ENCODE measurements at places on chromosomes 2 and 18.

DNA sequence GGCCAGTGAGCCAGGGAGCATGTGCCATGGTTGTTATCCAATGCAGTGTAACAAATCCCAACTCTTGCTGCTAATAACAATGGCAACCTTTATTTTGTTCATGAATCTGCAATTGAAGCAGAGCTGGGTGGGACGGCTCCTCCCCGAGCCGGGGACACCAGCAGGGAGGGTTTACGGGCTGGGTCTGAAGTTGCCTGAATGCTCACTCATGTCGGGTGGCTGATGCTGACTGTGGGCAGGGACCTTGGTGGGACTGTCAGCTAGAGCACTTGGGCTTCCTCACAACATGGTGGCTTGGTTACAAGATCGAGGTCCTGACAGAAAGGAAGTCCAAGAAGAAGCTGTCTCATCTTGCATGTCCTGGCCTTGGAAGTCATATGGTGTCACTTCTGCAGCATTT, 264.5 kb downstream of the NDUFA10 start:
- H3K4me3 ChIP-seq = no peak overlapping the region
- DNase-seq = no peak
- H3K27me3 ChIP-seq = peaks cover 7% of the 10 kb centered on the region
- H3K4me1 ChIP-seq = peaks cover 7% of the 10 kb centered on the region
- H3K27ac ChIP-seq = no peak overlapping the region
- no peaks in the 10 kb centered on the region for H3K36me3 ChIP-seq

GRCh38 chr2:153287109-153287801, 191.3 kb downstream of the RPRM start:
- no peaks in the 10 kb centered on the region for H3K27me3 ChIP-seq
- no peak overlapping the region for H3K4me3 ChIP-seq
- no peak for DNase-seq
- no peak overlapping the region for H3K27ac ChIP-seq
- H3K36me3 ChIP-seq = no peaks in the 10 kb centered on the region

DNA sequence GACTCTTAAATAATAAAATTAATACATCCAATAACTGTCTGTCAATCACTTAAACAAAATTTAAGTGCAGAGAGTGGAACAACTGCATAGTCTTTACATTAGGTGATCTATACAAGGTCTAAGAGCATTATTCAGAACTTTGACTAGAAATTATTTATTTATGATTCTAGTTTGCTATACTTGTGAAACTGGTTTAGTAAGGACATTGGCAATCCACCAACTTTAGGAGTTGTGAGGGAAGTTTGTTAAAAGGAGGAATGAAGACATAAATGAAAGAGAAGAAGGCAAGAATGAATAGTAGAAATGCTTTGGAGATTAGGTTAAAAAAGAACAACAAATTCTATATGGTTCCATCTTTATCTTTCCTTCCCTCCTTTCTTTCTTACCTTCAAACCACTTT, 217.5 kb downstream of the GPD2 start:
- H3K27ac ChIP-seq = no peak overlapping the region
- no peak overlapping the region for H3K4me3 ChIP-seq
- no peaks in the 10 kb centered on the region for H3K27me3 ChIP-seq
- no peaks in the 10 kb centered on the region for H3K36me3 ChIP-seq
- H3K4me1 ChIP-seq = peaks cover 12% of the 10 kb centered on the region

- H3K36me3 ChIP-seq = no peaks in the 10 kb centered on the region
- no peak for DNase-seq
- no peak overlapping the region for H3K27ac ChIP-seq
- no peaks in the 10 kb centered on the region for H3K27me3 ChIP-seq
Observed at GRCh38 chr2:60577682-60578283, 24.3 kb upstream of the BCL11A start.

DNA sequence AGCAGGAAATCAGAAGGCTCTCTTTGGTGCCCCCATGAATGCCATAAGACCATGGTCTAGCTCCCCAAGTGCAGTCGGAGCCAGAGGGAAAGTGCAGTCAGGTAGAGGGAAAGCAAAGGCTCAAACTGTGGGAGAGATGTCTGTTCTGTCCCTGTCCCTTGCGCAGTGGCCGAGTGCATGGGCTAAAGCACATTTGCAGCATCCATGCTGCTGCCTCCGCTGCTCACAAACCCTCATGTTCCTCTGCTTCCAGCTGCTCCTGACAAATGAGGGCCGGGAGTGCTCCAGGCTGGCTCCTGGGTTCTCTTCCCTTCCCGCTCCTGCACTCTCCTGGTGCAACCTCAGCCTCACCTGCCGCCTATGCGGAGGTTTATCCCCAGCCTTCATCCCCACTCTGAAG, 34.2 kb downstream of the SCTR start:
- H3K36me3 ChIP-seq = no peaks in the 10 kb centered on the region
- DNase-seq = no peak
- H3K4me1 ChIP-seq = peaks cover 48% of the 10 kb centered on the region
- no peaks in the 10 kb centered on the region for H3K27me3 ChIP-seq

- no peak for DNase-seq
- no peaks in the 10 kb centered on the region for H3K4me1 ChIP-seq
- H3K36me3 ChIP-seq = no peaks in the 10 kb centered on the region
- H3K4me3 ChIP-seq = no peak overlapping the region
- no peaks in the 10 kb centered on the region for H3K27me3 ChIP-seq
Observed at GRCh38 chr18:2096551-2096950, 474.8 kb downstream of the METTL4 start.

DNA sequence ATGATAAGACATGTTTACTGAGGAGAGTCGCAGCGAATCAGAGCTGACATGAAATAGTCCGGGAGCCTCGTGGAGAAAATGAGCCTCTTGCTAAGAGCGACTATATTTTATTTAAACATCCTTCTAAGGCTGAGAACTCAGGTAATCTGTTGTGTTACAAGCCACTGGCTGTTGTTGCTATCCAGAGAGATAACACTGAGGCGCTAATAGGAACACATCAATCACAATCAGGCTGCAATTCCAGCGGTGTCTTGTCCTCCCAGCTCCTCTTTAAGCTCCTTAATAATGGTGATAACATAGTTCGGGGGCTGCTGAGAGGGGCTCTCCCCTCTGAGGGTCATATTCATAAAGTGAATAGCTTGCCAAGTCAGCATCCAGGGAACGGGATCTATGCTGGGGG, 95.1 kb downstream of the INSIG2 start:
- H3K4me3 ChIP-seq = no peak overlapping the region
- no peaks in the 10 kb centered on the region for H3K36me3 ChIP-seq
- H3K27me3 ChIP-seq = peaks cover 11% of the 10 kb centered on the region
- DNase-seq = no peak
- peaks cover 10% of the 10 kb centered on the region for H3K4me1 ChIP-seq

- H3K27me3 ChIP-seq = no peaks in the 10 kb centered on the region
- no peak overlapping the region for H3K27ac ChIP-seq
- DNase-seq = no peak
- H3K4me1 ChIP-seq = no peaks in the 10 kb centered on the region
- no peak overlapping the region for H3K4me3 ChIP-seq
Observed at GRCh38 chr18:52730972-52731619, 391.1 kb downstream of the DCC start.

GRCh38 chr2:165868211-165868610, 74.2 kb upstream of the GALNT3 start:
- no peak overlapping the region for H3K27ac ChIP-seq
- DNase-seq = no peak
- no peaks in the 10 kb centered on the region for H3K4me1 ChIP-seq
- no peaks in the 10 kb centered on the region for H3K27me3 ChIP-seq
- H3K36me3 ChIP-seq = peaks cover 16% of the 10 kb centered on the region

DNA sequence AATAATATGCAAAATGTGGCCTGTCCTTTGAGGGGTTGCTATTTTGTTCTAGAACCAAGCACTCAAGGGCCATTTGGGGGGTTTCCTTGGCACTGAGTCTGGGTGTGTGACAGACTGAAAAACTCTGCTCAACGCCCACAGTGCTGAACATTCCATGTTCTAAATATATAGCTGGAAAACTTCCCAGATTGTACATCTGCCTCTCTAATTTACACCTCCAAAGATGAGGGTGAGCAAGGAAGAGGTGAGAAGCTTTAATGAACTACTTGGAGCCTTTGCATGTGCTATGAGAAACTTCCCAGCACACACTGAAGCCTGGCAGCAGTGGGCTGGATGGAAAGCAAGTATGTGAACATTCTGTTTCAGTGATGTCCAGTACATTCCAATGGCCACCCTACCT, 296.7 kb upstream of the KCNH7 start:
- no peaks in the 10 kb centered on the region for H3K4me1 ChIP-seq
- H3K27me3 ChIP-seq = no peaks in the 10 kb centered on the region
- no peaks in the 10 kb centered on the region for H3K36me3 ChIP-seq
- H3K27ac ChIP-seq = no peak overlapping the region
- H3K4me3 ChIP-seq = no peak overlapping the region

DNA sequence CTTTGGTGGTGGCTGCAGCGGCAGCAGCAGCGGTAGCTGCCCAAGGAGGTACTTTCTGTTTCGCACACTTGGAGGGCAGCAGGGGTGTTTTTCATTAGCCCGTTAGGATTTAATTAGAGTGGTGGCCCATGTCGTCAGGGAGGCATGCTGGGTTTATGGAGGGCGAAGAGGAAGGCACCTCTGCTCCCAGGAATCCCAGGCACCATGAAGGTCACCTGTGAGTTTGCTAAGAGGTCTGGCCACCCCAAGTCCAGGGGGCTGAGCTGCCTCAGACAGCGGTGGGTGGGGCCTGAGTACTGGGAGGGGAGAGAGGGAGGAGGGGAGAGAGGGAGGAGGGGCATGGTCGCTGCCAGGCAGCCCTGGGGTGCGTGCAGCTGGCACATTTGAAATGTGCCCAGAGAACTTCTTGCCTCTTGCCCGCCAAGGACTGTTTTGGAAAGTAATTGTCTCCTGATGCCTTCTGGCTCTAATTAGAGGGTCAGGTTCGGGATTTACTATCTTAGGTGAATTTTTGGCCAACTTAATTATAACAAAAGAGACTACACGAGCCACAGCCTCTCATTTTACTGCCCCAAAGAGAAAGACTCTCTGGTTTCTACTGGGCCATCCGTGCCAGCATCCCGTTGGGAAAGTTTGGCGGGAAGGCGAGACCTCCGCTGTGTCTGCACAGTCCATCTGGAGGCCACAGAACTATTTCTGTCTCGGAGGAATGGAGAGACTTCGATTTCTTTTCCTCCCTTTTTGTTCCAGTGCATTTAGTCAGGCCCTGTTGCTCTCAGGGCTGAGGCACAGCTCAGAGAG, 62.0 kb downstream of the GLI2 start:
- H3K27me3 ChIP-seq = no peaks in the 10 kb centered on the region

GRCh38 chr2:177169810-177170514, 42.6 kb upstream of the HNRNPA3 start:
- no peak overlapping the region for H3K27ac ChIP-seq
- no peak for DNase-seq
- H3K27me3 ChIP-seq = no peaks in the 10 kb centered on the region
- no peaks in the 10 kb centered on the region for H3K36me3 ChIP-seq
- peaks cover 15% of the 10 kb centered on the region for H3K4me1 ChIP-seq
